Stimulated activated CD8-positive, alpha-beta memory T cell treated with anti-CD3 and anti-CD28 coated beads, Interleukin-7, amount 100 ng/mL, for 24 hours (primary cell): ENCODE measurements at places on chromosomes 7 and 10.

DNA sequence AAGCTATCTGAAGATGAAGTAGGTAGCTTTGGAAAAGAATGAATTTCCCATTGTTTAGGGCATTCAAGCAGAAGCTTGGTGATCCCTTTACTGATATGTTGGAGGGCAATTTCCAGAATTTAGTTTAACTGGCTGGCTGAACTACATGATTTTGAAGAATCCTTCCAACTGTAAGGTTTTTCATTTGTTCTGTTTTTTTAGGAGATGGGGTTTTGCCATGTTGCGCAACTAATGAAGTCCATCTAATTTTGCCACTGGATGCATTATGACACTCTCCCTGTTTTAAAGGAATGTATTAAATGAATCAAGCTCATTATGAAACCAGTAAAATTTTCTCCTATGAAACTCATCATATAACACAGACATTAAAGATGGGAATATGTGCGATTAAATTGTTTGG lies 6.1 kb upstream of the DDX50 start:
- no peak for DNase-seq

GRCh38 chr10:104641187-104641936 lies at the start of gene SORCS3:
SORCS3 (plus strand) TSS chr10:104641290.
- DNase-seq = no peak

- DNase-seq = no peak
Observed at GRCh38 chr7:50285269-50285668, 19.2 kb upstream of the IKZF1 start.

- no peak for DNase-seq
Observed at GRCh38 chr7:372932-373791, 83.2 kb downstream of the FOXL3 start.

DNA sequence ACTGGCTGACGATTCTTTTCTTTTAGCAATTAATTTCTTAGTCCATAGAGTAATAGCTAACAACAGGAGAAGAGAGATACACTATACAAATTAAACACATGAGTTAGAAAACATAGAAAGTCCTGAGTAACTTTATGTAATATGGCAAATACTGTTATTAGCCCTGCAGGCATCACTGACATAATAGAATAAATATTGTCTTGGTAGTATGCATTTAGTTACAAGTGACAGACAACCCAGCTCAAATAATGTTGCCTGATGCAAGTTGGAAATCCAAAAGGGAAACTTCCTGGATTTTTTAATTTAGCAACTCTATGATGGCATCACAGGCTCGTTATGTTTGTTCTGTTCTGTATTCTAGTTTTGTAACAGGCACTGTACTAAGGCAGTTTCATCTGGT lies 95.1 kb downstream of the DKK1 start:
- no peak for DNase-seq

- DNase-seq = no peak
Observed at GRCh38 chr7:45174328-45174610, 16.7 kb downstream of the RAMP3 start.

GRCh38 chr7:145050415-145050814 lies 214.6 kb upstream of the TPK1 start:
- DNase-seq = no peak

DNA sequence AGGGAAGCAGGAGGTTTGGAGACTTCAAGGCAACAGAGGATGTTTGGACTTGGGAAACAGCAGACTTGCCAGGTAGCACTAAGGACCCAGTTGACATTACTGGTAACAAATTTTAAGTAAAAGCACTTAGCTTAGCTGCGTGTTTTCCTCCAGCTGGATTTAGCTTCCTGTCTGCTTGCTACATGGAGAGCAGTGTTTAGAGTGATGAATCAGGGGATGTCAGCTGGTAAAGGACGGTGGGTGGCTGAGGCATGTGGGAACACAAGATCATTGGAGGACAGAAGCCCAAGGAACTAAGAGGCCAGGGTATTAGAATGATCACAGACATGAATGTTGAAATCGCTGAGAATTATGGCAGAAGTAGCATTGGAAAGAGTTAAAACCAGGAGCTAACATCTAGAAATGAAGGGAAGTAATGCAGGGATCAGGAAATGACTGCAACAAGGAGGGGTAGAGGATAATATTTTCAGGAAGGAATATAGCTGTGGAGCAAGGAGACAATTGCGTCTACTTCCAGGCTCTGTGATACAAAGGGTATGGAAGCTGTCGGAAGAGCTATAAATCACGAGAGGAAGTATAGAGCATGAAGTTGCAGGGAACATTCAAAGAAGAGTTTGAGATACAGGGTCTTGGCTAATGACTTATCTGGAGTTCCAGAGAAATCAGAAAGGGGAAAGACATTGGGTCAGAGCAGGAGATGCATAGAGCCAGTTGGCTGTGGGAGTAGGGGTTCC lies 34.4 kb downstream of the CALD1 start:
- DNase-seq = no peak

GRCh38 chr7:362402-363096 lies 72.6 kb downstream of the FOXL3 start:
- DNase-seq = no peak

DNA sequence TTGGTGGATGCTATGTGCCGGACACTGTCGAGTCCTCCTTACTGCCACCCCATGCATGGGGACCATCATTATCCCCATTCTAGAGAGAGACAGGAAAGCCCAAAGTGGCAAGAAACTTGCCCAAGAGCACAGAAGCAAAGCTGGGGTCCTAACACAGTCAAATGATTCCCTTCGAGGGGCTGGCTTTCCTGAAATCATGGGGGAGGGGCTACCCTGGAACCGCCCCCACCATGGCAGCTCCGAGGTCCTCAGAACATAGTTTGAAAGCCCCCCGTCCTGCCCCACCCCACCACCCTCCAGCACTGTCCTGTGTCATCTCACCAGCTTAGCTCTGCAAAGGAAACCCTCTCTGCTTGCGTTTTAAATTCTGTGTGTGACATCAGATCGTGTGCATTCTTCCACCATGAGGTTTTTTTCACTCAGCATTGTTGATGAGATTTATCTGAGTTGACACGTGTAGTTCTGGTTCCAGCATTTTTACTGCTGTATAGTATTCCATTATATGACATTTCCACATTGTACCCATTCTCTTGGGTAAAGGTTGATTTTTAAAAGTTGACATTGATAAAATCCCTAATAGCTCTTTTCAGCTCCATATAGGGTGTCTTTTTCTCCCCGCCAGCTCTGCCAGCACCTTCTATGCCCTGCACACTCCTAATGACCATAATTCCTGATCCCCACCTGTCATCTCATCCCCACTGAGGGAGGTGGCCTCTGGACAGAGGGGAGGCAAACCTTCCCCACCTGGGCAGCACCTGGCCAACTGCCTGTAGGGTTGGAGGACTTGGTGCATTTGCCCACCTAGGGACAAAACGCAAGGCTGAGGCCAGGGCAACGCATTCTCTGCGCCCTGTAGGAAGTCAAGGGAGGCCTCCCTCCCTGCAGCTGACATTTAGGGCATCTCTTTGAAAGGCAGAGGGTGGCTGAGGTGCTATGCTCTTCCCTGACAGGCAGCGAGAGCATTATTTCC lies 100.2 kb upstream of the GPR26 start:
- DNase-seq = no peak

DNA sequence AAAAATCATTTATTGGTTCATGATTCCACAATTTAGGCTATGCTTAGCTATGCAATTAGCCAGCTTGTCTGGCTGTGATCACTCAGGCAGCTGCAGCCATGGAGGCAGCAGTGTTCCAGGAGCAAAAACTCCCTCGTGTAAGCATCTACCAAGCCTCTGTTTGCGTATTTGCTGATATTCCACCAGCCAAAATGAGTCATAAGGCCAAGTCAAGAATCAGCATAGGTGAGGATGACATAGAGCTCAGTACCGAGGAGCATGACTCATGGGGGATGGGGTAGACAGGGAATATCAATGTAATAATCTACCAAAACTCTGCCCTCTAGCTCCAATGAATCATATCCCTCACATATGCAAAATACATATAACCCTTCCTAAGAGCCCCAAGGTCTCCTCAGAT lies 63.3 kb downstream of the IMMP2L start:
- no peak for DNase-seq

- DNase-seq = no peak
Observed at GRCh38 chr7:20786049-20786412, 655 bp downstream of the SP8 start.

DNA sequence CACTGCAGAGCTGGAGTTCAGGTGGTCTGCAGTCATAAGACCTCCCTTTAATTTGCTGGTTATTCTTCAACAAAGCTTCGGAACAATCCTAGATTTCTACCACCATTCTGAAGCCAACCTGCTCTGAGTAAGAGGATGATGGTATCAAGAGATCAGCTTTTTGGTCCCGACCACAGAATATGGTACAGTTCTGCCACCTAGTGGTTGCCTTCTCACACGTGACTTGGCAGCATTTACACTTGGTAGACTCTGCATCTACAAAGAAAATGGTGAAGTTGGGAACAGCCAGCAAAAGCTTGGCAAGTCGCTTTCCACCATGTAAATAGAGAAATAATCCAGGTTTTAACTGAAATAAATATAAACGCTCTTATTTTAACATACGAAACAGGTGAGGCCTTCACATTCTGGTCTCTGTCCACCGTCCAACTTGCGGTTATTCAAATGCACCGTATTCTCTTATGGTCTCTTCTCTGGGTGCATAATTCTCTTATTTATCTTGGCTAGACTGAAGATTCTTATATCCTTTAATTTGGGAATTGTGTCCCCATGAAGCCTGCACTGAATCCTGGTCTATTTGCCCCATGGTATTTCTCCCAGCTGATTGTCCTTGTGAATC lies 173.9 kb upstream of the GRM3 start:
- DNase-seq = no peak

DNA sequence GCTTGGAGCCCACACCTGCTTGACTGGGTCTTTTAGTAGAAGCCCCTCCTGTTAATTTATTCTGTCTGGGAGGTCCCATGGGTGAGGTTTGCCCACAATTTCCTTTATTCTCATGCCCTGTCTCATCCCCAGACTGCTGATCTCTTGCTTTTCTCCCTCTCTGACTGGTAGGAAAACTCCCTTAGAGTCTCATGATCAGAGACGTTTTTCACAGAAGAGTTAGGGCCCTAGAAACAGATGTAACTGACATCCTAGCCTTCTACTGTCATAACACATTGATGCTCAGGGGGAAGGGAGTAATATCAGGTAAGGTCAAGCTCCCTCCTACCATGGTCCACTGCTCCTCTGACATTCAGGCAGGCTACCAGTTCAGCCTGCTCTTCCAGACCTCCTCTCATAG lies 43.7 kb upstream of the WASL start:
- no peak for DNase-seq

DNA sequence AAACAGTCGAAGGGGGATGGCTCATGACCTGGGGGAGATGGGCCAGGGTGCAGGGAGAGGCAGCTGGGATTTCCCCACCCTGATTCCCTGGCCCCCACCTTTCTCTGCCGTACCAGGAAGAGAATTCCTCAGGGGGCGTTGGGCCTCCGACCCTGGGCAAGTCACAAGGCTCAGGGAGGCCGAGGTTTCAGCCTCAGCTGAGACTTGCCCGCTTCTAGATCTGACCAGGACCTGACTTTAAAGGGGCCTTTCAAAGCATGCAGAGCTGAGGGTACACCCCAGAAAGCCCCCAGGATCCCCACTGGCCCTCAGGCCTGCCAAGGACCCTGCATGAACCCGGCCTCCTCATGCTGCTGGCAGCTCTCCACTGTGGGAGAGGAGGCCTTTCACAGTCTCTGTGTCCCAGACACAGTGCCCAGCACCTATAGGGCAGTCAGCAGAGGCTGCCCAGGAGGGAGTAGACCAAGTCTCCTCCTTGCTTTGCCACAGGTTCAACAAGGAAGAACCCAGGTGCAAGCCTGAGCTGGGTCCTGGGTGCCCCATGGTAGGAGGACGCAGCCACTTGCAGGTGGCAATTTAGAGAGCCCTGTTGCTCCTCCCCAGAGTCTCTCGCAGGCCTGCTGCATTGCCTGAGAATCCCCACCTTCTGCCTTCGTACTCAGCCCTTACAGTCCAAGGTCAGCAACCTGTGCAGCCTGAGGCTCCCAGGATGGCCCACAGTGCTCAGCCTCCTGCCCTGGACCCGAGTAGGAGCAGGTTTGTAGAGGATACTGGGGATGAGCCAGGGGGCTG lies 89.3 kb downstream of the CHST15 start:
- DNase-seq = no peak

GRCh38 chr7:77538281-77539212 lies 1.5 kb downstream of the PTPN12 start:
- no peak for DNase-seq

DNA sequence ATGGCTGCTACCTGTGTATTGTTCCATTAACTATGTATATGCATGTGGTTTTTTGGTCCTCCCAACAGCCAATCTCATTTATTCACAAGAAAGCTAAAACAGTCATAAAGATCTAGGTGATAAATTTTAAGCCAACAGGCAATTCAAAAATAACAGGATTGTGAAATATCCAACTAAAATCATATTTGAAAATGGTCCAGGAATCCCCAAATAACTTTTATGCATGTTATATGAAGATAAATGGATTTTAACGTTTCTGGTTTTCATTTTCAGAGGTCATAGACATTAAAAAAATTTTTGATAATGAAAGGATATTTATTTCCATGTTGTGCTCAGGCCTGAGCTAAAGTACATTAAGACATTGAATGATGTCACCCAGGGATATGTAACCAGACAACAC lies 96.8 kb upstream of the JAZF1 start:
- DNase-seq = no peak

DNA sequence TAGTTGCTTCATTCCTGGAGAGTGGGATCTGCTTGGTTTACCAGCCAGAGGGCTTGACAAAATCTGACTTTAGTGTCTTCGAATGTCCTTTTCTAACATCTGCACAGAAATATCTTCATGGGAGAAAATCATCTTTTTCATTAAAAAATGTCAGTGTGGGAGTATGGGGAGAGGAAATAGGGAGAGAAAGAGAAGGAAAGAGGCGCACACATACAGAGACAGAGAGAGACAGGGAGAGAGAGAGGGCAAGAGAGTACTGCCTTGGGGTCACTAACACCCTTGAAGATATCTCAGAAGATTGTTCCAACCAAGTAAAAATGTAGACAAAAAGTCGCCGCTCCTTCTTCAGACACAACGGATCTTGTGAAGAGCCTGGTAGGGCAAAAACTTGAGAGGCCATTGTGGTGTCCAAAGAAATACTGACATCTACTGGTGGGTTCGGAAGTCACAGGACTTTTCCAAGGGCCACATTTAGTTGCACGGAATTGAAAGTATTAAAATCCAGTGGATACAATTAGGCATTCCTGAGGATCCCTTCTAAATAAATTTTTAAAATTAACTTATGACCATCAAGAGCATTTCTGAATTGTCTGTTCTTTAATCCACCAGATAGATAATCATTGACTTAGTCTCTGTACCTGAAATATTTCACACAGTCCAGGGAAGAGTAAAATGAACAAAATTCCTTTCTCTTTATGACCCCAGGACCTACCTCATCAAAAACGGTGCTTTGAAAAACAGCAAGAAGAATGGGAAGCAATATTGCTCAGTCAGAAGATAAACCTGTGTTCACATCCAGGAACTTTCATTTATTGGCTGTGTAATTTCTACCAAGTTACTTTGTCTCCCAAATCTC lies 29.7 kb downstream of the VIM start:
- peak; percentile 11 for DNase-seq
